ENCODE measurements at places on chromosomes 2 and 18.

- DNase-seq: peak; percentile 82
These were observed 70.4 kb downstream of the IL1R2 start for GRCh38 chr2:102061962-102062795.

GRCh38 chr2:83067947-83068346, 1391.1 kb downstream of the SUCLG1 start:
- no peak for DNase-seq

- no peak for DNase-seq
These were observed 624.3 kb upstream of the FANCL start for GRCh38 chr2:58865436-58865835.

GRCh38 chr2:218066926-218067515, 2.0 kb upstream of the RUFY4 start:
- no peak for DNase-seq

DNA sequence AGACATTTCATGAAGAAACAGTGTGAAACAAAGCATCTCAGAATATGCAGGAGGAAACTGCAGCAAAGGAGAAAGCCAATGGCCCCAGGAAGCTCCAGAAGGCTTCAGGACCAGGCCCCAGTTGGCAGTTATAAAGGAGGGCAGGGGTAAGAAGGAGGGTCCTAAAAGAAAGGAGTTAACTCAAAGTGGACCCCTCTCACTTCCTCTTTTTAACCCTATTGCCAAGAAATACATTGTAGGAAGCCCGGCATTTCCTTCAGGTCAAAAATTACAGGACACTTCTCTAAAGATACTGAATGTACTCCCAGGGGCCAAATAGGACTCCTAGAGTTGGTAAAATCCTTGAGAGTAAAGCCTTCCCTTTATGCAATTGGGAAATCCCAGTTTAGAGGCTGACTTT, 77.1 kb upstream of the TGFA start:
- no peak for DNase-seq

- no peak for DNase-seq
These were observed 103.5 kb downstream of the UPP2 start for GRCh38 chr2:158205215-158205614.

- no peak for DNase-seq
These were observed 238.5 kb downstream of the ALPK2 start for GRCh38 chr18:58390399-58390798.

- DNase-seq: no peak
These were observed 316.9 kb upstream of the REV1 start for GRCh38 chr2:99806758-99807157.

- no peak for DNase-seq
These were observed 415.0 kb downstream of the TMX3 start for GRCh38 chr18:68299906-68300305.

GRCh38 chr2:231176066-231176465, 22.4 kb upstream of the ARMC9 start:
- DNase-seq: no peak

GRCh38 chr18:14959550-14959949, 211.6 kb downstream of the ANKRD30B start:
- no peak for DNase-seq

DNA sequence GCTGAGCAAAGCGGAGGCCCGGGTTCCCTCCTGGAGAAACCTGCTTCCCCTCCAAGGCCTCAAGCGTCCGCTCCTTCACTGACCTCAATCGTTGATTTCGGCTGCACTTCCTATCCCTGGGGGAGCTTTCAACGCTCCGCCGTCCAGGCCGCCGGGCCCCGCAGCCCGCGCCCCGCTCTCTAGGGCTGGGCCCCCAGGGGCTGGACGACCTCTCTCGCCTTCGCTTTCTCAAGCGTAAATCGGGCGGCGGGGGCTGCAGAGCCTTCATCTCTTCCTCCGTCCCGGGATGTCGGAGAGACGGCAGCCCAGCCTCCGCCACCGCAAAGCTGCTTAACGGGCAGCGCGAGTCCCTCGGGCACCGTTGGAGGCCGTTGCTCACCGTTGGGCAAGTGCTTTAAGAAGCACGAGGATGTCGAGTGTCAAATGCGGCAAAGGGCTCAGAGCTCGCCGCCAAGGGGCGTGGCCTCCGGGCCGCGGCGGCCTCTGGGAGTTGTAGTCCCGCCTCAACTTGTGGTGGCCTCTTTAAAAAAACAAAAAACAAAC, 8.5 kb downstream of the HES6 start:
- peak; percentile 79 for DNase-seq

- DNase-seq: peak; percentile 66
These were observed 271.3 kb downstream of the CYRIA start for GRCh38 chr2:16394072-16394985.
